ENCODE measurements at places on chromosomes 7 and 10.

- no peak for DNase-seq
Measured at GRCh38 chr10:132137111-132138072, 49.4 kb upstream of the DPYSL4 start.

DNA sequence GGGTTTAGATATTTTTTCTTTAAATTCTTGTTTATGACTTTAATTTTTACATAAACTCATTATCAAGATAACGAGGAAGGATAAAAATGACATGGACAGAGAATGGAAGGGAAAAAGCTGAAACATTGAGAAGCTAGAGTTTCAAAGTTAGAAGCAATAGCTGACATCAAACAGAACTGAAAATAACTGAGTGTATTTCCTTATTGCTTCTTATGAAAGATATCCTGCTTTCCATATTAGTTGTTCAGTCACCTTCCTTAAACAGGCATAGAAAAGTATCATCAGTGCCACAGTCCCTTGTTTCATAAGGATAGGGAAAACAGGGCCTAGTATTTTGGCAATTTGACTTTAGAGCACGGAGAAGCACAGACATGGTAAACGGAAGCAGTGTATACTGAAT is 460.5 kb upstream of the GHITM start:
- DNase-seq, result no peak

- no peak for DNase-seq
Measured at GRCh38 chr7:29146057-29146706, at the start of gene CPVL. Gene CPVL, minus strand, starts transcription at chr7:29146537. Its CDS starts 25,476 bp downstream, at chr7:29121061.

DNA sequence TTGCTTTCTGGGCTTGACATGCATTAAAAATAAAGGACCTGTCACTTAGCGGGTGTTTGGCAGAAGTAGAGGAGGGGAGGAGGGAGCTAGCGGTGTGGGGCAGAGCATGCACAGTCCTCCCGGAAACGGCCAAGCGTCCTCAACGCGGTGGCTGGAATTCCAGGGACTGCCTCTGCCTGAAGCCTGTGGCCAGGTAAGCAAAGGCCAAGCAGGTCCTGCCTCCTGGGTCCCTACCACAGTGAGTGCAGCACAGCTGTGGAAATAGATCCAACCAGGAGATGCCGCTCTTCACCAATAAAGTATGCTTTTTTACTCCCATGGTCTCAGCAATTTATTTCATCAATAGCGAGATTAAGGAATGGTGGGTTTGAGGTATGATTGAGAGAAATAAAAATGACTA is 323.4 kb downstream of the WDR37 start:
- no peak for DNase-seq

- DNase-seq, result no peak
Measured at GRCh38 chr10:97584060-97584797, at the start of gene HOGA1. Gene HOGA1, plus strand, starts transcription at chr10:97584389. Its CDS starts 315 bp downstream, at chr10:97584704.

GRCh38 chr7:80505900-80506500 is 5.9 kb downstream of the GNAT3 start:
- no peak for DNase-seq

- DNase-seq, result no peak
Measured at GRCh38 chr10:128063736-128064107, 62.5 kb downstream of the MKI67 start.

DNA sequence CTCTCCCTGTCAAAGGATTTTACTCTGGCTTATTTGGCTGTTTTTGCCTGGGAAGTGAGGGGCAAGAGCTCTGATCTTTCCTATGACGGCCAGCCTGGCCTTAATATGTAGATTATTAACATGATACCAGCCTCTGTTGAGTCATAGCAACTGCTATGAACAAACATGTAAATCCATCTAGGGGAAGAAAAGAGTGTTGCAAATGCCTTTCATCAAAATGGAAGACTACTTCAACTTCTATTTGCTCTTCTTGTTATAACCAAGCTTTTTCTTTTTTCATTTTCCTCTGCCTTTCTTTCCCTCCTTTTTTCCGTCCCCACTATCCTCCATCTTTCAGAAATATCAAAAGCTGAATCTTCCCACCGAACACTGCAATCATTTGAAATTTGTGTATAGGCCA is 46.6 kb downstream of the BTRC start:
- no peak for DNase-seq

- no peak for DNase-seq
Measured at GRCh38 chr7:40489844-40490602, 355.2 kb downstream of the SUGCT start.

GRCh38 chr10:4656576-4657194 is 169.3 kb upstream of the AKR1E2 start:
- peak; percentile 36 for DNase-seq

GRCh38 chr10:128927497-128928161 is 539.4 kb upstream of the MGMT start:
- no peak for DNase-seq

GRCh38 chr7:145123502-145123901 is 287.6 kb upstream of the TPK1 start:
- no peak for DNase-seq

- DNase-seq, result peak; percentile 63
Measured at GRCh38 chr10:35642035-35642792, at the start of gene FZD8. Gene FZD8, minus strand, starts transcription at chr10:35642296. Its CDS starts 867 bp downstream, at chr10:35641429.

DNA sequence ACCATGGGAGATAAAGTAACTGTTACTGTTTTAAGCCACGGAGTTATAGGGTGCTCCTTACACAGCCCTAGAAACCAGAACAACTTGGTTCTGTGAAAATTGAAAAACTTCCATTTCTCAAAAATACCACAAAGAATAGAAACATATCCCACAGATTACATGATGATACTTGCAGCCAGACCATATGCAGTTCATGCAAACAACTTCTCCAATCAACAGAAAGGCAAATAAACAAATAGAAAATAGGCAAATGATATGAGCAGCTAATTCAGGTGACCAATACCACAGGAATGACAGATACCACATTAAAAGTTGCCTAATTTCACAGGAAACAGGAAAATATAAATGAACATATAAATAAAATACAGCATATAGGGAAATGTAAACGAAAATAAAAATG is 297.5 kb downstream of the HTR7 start:
- no peak for DNase-seq

GRCh38 chr7:116686033-116686432 is 14.0 kb downstream of the MET start:
- no peak for DNase-seq

- no peak for DNase-seq
Measured at GRCh38 chr10:62735464-62736167, 68.9 kb upstream of the ADO start.

DNA sequence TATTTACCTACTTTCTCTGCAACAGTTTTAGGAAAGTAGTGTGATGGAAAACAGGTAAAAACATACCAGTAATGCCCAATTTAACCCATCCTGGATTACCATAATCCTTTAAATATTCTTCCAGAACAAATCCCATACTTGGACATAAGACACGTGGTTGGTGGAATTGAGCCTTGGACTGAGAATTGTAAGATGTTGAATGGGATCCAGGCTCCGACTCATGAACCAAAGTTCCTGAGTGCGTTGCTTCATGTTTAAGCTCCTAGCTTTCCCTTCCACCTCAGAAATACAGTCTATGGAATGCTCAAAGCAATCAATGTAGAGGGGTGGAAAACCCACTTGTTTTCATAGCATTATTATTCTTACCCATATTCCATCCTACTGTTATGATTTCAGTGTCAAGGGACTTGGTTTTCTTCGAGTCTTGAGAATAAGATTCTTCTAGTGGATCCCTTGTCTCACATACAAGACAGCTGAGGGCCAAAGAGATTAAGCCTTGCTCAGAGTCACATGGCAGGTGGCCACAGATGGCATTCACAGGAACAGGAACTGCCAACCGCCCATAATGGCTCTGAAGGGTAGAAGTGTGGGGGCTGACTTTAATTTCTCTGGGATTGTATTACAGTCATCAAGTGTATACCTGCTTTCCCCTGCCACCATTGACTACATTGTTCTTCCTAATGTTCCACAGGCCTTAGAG is 171.2 kb downstream of the GFRA1 start:
- no peak for DNase-seq

- DNase-seq, result no peak
Measured at GRCh38 chr7:25718596-25718995, 433.4 kb upstream of the NFE2L3 start.

DNA sequence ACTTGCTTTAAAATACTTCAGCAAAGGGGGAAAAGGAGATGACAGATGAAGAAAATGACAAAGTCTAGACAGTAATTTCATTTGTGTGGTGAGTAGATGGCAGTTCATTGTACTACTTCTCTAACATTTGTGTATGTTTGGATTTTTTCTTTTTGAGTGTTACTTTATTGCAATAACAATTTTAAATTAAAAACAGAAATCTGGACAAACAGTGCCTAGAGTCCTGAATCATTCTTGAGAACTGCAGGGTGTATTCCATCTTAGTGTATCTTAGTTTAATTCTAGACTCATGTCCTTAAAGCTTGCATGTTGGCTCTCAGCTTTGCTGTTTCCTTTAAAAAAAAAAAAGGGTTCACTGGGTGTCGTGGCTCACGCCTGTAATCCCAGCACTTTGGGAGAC is 31.1 kb downstream of the HOXA1 start:
- no peak for DNase-seq

GRCh38 chr7:151088856-151089699 is 2.8 kb downstream of the AGAP3 start:
- no peak for DNase-seq

DNA sequence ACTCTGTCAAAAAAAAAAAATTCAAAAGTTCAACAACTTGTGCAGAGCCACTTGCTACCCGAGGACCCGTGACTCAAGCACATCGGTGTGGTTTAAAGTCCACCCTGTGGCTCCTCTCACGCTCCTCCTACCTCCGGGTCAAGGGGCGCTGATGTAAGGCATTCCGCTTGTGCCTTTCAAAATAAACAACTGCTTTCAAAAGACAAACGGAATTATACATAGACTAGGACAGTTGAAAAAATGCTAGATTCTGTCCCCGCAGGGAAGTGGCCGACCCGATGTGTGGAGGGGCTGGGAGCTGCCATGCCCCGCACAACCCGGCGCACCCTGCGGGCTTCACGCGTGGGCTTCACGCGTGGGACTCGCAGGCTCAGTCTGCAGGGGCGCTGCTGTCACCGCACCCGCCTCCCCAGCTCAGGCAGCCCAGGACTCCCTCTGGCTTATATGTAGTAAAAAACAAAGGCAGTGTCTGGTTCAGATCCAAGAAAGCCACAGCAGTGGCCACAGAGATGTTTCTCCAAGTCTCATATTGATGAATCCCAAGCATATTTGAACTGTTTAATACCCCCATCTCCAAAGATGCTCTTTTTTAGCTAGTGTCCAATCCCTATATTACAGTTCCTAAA is 239.7 kb upstream of the INHBA start:
- DNase-seq, result no peak

DNA sequence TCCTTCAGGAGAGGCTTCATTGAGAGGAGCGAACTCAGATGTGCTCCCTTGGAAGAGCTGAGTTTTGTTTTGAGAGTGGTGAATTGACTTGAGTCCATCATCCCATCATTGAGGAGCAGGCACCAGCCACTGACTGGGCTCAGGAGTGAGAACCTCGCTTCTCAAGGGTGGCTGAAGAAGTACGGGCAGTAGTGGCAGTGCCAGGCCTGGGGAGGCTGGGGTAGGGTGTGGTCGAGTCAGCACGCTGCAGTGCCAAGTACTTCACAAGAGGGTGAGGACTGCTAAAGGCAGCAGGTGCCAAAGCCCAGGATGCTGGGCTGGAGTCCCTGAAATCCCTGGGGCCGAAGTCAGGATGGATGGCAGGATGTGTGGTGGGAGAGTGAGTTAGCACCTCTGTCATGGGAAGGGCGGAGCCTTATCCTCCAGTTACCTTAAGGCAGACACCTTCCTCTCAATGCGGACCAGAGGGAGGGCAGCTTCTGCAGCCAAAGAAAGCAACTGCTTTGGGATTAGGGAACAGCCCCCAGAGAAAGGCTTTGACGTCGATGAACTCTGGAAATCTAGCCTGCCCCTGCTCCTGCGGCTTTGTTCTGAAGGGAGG is 210.3 kb downstream of the CAMK1D start:
- no peak for DNase-seq

- no peak for DNase-seq
Measured at GRCh38 chr10:15245530-15245929, 77.0 kb upstream of the NMT2 start.

- DNase-seq, result no peak
Measured at GRCh38 chr7:73448609-73449008, 15.0 kb downstream of the FZD9 start.

DNA sequence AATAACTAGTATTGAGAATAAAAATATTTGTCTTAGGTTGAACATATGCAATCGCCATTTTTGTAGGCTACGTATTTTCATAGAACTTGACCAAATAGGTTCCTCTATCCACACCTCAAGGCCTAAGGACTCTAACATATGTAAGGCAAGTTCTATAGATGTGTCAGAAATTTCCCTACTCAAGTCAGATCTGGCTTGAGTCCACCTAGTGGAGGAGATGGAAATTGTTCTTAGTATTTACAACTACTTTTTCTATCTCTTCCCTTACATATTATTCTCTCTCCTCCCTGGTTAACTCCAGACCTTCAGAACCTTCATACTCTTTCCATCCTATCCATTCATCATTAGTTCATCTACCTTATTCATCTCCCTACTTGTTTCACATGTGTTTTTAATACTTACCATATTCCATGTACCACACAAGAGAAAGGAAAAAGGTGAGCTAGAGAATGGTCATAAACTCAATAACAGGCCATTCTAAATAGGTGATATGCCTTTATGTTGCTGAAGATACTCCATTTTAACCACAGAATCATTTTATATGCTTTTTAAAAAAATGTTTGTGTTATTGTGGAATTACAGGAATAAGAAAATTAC is 174.5 kb upstream of the HDAC9 start:
- no peak for DNase-seq

- no peak for DNase-seq
Measured at GRCh38 chr10:126468467-126468866, 80.2 kb upstream of the ADAM12 start.

GRCh38 chr10:83553366-83553765 is 585.9 kb upstream of the GHITM start:
- DNase-seq, result no peak

DNA sequence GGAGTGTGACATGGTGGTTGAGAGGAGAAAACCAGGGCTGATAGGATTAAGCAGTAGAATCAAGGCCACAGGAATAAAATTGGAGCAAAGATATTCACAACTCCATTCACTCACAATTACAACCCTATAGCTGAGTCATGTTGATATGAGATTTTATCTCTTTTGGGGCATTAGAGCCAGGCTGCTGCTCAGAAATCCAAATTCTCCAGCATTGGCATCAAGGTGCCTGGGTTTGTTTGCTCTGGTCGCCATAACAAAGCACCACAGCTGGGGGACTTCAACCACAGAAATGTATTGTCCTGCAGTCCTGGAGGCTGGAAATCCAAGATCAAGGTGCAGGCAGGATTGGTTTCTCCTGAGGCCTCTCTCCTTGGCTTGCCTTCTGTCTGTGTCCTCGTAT is 52.5 kb upstream of the GRB10 start:
- no peak for DNase-seq

DNA sequence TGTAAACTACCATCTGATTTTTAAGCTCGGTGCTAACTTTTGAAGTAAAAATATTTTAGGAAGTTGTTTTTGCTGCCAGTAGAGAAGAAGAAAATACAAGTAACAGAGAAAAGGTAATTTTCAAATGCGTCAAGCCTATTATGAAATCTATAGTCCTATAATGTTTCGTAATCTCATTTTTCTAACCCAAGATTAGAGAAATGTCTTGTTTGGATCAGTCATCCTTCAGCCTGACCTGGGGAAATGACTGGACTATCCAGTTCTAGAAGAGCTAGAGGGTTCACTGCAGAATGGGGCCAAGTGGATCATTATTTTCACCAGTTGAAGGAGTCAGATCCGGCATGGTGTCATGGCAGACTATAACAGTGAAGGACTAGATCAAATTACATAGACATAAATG is 62.7 kb upstream of the FGL2 start:
- DNase-seq, result no peak

Measured in activated CD4-positive, alpha-beta T cell treated with anti-CD3 and anti-CD28 coated beads for 24 hours (primary cell).